ENCODE measurements at places on chromosomes 1 and 21.

DNA sequence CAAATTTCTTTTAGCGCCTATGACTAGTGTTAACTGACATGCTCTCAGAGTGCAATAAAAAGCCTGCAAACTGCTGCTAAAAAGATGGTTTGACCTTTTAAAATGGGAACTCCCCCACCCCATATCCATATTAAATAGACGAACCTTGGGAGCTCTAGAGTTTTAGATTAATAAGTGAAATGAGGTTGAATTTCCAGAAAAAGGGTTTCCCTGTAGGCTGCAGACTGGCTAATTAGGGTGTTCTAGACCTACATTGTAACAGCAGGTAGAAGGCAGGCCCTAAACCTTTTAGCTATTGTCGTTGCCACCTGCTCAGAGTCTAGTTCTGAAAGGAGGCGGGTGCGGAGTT, 2.2 kb downstream of the FAM78B start:
- DNase-seq: no peak

GRCh38 chr1:227429447-227430359, 111.4 kb upstream of the CDC42BPA start:
- no peak for DNase-seq

GRCh38 chr1:16903458-16903796, 7.6 kb downstream of the RNU1-2 start:
- no peak for DNase-seq

GRCh38 chr21:38297871-38298270, 41.1 kb downstream of the KCNJ15 start:
- DNase-seq: no peak

- DNase-seq: no peak
Observed at GRCh38 chr1:15272009-15272781, 25.2 kb downstream of the FHAD1 start.

GRCh38 chr1:54001591-54001990, 16.4 kb downstream of the LDLRAD1 start:
- no peak for DNase-seq

- DNase-seq: no peak
Observed at GRCh38 chr1:222064388-222065211, 322.7 kb upstream of the DUSP10 start.

DNA sequence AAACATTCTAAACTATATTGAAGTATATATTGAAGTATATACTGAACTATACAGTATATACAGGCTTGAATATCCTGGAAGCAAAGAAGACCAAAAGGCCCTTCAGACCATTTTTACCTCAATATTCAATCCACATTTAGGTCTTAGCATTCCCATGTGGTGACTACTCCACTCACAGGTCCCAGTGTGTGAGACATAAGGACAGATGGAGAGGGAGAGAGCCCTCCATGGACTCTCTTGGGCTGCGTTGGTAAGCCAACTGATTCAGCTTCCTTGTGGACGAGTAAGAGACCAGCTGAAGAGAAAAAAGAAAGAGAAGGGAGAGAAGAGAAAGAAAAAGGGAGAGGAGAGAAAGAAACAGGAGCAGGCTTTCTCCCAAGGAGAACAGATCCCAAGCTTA, 37.3 kb upstream of the ZRANB2 start:
- DNase-seq: no peak

GRCh38 chr1:25996966-25997827, 666 bp downstream of the PAFAH2 start:
- DNase-seq: no peak

GRCh38 chr1:11685210-11685752, 4.3 kb upstream of the MAD2L2 start:
- DNase-seq: no peak

- DNase-seq: no peak
Observed at GRCh38 chr1:149917571-149918144, at the start of gene SV2A. SV2A (minus strand) TSS chr1:149917844; CDS start chr1:149913840, 4,004 bp downstream.

GRCh38 chr1:168665975-168666374, 63.0 kb downstream of the DPT start:
- DNase-seq: no peak

DNA sequence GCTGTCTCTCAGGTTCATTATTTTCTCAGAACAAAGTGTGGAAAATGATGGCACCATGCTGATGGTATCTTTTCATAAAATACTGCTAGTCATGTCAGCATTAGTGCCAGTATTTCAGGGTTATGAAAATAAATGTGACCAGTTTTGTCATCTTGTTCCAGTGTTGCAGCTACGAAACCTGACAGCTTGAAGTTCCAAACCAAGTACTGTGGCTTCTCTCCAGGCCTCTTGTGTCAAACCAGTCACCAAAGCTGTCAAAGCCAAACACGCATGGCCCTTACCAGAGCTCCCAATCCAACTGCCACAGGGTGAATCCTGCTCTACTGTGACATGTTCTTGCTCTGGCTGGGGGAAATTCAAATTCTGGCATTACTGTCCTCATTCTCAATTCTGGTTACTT, 20.7 kb upstream of the EXO1 start:
- DNase-seq: no peak

DNA sequence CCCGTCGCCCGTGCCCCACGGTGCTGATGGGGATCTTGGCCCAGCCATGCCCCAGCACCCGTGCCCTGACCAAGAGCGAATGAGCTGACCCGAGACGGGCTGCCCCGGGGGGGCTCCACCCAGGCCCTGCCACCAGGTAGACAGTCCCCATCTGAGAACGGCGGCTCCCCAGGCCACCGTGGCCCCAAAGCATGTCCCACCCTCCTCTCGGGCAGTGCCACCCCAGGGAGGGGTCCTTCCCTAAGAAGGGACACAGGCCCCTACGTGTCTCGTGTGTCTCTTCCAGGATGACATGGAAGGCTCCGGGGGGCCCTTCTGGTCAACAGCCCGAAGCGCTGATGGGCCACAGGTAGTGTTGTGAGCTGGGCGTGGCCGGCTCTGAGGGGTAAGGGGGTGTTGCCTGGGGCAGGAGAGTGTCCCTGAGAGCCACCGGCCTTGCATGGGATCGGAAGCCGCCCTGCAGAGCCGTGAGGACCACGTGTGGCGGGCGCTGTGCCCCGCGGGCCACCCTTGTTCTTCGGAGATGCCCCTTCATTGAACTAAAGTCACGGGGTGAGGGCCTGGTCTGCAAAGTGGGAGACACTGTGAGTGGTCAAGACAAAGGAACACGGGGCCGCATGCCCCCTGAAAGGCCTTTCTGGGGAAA, 55.0 kb downstream of the SLC19A1 start:
- no peak for DNase-seq

DNA sequence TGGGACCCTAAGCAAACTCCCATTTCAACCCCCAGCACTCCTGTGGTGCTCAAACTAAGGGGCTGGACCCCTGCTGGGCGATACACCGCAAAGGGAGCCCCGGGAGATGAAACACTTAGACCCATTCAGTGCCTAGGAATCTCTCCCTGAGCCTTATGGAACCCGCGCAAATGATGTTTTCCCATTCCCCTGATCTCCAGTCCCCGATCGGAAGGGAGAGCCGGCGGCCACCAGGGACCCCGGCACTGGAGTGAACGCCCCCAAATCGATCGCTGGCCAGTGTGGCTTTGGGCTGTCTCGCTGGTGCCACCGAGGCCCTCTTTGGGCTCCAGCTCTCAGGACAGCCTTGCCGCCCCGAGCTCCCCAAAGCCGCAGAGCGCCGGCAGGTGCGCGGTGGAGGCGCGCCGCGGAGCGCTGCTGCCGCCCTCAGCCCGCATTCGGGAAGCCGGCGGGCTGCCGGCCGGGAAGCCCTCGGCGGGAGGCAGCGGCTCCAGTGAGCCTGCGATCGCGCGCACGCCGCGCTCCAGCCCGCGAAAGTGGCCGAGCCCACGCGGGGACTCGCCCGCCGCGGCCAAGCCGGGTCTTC, 1.1 kb downstream of the PLXNA2 start:
- DNase-seq: peak; percentile 17

DNA sequence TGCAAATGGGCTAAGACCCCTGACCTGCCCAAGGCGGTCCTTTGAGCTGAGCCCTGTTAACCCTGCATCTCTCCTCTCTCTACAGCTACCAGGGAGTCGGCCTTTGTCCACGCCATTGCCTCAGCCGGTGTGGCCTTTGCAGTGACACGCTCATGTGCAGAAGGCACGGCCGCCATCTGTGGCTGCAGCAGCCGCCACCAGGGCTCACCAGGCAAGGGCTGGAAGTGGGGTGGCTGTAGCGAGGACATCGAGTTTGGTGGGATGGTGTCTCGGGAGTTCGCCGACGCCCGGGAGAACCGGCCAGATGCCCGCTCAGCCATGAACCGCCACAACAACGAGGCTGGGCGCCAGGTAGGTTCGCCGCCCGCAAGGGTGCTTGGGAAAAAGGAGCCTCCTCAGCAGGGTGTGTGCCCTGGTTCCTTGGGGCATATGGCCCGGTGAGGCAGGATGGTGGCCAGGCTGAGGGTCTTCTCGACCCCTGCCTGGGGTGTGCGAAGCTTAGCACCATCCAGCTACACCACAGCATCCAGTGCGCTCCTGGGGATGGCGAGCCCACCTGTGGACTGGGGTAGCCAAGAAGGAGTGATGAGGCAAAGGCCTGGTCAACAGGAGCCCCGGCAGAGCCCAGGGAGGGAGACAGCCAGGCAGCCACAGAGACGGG, 31.8 kb upstream of the ARF1 start:
- no peak for DNase-seq

GRCh38 chr1:111541721-111542120, 38.3 kb upstream of the ADORA3 start:
- no peak for DNase-seq

DNA sequence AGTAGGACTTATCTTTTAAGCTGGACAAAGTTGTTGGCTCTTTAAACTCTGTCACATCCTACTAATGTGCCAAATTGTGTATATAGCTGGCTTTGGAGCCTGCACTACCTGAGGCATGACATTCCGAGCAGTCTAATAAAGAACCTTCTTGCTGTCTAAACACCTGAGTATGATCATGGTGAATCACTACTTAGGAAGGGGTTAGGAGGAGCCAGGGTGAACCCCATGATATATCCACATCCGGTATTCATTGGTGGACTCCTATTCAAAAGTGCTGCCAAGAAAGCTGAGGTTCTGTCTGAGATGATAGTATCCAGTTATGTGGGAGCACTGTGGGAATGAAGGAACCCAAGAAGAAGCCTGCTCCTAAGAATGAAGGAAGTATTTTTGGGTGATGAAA, 27.1 kb downstream of the CRNN start:
- DNase-seq: no peak

GRCh38 chr1:7366955-7367665, 404.0 kb upstream of the VAMP3 start:
- DNase-seq: no peak

DNA sequence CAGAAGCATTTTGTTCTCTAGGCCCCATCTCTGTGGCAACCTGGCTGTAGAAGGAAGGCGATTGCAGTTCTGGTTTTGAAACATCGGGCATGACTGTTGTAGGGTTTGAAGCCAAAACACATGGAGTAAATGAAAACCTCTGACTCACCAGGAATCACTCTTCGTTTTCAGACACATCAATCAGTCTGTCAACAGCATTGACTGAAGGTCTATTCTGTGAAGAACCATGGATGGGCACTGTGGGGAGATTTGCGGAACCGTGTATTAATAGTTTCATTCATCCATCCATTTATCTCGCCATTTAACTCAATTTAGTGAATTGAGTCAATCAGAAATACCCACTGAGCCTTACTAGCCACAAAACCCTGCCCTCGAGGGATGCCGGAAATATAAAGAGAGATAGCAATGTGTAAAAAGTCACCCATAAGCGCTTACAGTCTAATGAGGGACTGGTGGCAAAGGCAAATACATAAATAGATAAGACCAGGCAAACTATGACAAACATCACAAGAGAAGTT, 364.6 kb upstream of the PROX1 start:
- no peak for DNase-seq

- no peak for DNase-seq
Observed at GRCh38 chr1:188249811-188250210, 1421.1 kb downstream of the PLA2G4A start.

DNA sequence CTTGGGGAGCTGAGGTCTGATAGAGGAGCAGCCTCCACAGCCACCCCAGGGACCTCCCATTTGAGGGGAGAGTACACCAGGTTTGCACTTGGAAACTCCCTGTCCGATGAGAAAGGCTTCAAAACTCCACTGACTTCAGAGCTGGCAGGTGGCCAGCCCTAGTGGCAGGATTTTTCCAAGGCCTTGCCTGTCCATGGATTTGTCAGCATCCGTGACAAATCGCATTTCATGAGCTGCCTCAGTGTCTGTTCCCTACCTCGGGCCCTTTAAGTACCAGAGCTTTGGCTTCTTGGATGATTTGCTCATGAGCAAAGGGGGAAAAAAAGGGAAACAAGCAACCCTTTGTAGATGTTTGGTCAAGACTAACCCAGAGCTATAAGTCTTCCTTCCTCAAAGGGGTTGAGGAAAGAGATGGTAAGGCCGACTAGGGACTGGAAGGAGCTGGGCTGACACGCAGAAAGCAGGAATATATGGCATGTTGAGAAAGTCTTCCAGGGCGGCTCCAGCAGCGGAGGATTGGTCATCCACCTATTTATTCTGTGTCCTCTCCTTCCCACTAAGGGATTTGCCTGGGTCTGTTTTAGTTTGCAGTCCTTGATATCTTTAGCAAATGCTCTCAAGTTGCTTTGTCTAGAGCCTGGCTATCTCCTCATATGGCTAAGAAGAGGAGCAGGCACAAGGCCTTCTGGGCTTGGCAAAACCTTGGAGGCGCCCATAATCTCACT, 2.7 kb upstream of the HSPG2 start:
- no peak for DNase-seq

GRCh38 chr1:67368046-67368514, 60.4 kb downstream of the IL12RB2 start:
- no peak for DNase-seq

GRCh38 chr1:222948079-222948478, 133.2 kb downstream of the DISP1 start:
- no peak for DNase-seq

DNA sequence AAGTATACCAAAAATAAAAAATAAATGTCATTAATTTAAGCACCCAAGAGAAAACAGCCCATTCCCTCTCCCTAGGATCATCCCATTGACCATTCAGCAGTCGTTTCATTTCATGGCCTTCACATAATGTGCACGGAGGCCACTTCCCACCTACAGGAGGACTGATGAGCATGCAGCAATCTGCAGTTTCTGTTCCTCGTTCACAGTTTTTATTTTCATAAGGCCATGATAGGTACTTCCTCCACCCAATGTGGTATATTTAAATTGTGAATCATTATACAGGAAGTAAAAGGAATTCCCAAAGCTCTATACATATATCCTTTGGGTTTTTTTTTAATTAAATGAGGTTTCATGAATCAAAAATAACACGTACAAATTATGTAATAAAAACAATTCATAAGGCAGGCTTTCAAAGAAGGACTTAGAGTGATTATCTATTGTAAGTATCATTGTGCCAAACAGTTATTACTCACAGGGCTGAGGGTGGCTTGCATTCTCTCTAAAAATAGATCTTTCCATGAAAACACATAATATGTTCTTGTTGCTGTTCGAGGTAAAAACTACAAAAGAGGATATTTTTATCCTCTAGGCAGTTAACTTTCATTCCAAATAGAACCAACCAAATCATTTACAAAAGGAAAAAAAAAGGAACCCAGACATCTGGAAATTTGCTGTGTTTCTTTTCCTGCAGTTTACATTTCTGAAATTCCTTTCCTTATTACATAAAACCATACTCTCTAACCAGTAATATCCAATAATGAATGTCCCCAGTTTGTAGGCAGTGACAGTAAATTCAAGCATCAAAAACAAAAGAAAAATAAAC, 27.5 kb upstream of the SLC44A3 start:
- DNase-seq: no peak
